Stimulated activated CD8-positive, alpha-beta memory T cell treated with anti-CD3 and anti-CD28 coated beads, Interleukin-4, amount 100 ng/mL, for 48 hours (primary cell): ENCODE measurements at places on chromosomes 13 and 19.

DNA sequence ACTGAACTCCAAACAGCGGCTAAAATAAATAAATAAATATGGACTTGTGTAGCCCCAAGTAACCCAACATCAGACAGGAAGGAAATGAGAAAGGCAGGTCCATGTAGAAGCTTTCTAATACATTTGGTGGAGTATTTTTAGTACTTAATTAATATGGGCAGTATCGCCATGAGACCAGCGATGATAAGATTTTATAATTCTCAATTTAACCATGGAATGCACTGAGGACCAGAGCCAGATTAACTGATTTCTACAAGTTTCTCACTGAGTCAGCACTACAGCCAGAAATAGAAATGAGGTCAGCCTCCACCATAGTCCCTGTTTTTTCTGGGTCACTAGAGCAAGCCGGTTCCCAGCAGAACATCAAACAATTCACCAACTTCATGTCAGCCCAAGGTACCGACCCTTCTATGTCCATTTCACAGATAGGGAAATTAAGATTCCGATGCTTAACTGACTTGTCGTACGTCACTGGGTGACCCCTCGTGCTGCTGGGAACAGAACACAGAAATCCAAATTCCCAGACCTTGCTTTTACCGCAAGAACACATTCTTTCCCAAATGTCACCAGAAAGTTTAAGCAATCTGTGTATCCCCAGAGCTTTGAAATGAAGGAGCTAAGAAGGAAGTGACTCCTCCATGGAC, 90.4 kb downstream of the COL4A1 start:
- DNase-seq, result no peak

DNA sequence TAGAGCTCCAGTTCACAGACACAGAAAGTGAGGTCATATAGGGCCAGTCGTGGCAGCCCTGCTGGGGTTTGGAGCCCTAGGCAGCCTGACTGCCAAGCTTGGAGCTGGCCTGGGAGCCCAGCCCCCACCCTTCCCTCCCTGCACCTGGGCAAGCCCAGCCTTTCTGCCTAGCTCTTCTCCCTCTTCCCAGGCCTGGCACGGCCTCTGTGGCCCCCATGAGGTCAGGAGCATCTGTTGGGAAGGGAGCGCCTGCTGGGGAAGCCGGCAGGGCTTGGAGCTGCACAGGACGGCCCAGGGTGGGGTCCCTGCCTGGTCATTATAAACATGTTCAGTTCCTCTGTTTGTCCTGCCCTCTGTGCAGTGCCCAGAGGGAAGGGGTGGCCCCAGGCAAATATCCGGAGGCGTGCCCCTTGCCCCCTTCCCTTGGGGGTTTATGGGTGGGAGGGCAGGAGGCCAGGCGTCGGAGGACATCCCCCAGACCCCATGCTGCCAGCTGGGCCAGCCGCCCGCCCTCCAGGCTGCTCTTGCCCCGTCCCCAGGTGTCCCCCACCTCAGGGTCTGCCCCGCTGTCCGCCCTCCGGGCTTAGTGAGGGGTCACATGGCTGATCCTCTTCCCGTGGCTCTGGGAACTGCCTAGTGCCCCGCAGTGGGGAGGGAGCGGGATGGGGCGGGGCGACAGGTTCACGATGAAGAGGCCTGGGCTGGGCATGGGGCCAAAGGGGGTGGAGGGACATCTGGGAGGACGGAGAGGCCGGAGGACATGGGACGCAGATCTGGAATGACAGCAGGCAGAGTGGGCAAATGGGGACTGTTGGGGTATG, 30.0 kb upstream of the NCCRP1 start:
- DNase-seq, result no peak

DNA sequence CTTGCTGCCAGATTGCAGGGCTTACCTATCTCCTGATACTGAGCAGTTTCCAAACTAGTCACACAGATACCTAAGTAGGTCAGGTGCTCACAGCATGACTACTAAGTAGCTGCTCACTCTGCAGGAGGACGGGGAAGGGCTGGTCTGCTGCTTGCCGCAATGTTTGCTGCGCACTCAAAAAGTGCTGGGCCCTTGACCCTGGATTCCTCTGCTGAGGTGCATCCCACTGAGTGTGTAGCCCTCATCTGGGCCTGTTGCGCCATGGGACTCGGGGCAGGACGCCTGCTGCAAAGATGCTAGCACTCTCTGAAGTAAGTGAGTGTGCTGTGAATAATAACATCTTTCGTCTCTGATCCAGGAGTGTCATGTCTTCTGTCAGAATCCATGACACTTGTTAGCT, 59.2 kb upstream of the MEDAG start:
- DNase-seq, result no peak

DNA sequence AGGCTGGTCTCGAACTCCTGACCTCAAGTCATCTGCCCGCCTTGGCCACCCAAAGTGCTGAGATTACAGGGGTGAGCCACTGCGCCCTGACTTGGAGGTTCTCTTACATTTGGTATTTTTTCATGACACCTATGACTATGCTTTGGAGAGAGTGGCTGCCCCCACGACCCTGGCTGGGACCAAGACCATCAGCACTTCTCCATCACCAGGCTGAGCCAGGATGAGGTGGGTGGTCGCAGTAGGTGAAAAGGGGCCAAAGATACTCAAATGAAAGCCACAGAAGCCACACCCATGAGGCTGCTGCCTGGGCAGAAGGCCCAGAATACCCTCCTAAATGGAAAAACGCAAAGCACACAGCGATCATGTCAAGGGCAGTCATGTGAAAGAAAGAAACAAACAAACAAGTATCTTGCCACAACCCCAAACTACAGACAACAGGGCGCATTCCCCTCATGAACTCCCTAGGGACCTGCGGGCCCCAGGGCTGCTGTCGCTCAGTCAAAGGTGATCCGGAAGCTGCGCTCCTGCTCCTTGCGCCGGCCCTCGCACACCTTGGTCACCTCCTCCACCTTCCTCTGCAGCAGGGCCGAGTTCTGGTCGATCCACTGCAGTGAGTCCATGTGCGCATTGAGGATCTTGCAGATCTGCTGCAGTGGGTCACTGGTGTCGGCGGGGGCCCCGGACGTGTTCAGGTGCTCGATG, 11.2 kb upstream of the IL4I1 start:
- no peak for DNase-seq

- no peak for DNase-seq
Observed at GRCh38 chr13:20241593-20241992, 9.5 kb upstream of the GJB6 start.

GRCh38 chr13:27476943-27477703, 26.8 kb upstream of the MTIF3 start:
- no peak for DNase-seq

- no peak for DNase-seq
Observed at GRCh38 chr19:41957161-41957837, 1.8 kb downstream of the RABAC1 start.

- DNase-seq, result no peak
Observed at GRCh38 chr19:34504809-34505291, 23.3 kb downstream of the WTIP start.

DNA sequence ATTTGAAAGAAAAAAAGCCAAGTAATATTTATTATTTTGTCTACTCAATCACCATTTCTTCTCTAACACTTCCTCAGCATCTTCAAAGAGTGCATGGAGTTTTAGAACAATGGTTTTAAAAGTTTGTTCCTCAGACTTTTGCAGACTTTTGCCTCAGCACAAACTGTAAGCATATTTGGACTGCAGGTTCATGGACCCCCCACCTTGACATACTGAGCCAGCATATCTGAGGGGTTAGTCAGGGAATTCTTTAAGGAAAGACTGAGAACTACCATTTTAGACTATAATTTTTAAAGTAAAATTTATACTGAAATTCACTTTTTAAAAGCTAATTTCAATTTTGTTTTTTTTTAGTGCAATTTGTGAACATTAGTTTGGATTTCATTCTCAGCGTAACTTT, 1676.8 kb upstream of the PCDH20 start:
- DNase-seq, result no peak

DNA sequence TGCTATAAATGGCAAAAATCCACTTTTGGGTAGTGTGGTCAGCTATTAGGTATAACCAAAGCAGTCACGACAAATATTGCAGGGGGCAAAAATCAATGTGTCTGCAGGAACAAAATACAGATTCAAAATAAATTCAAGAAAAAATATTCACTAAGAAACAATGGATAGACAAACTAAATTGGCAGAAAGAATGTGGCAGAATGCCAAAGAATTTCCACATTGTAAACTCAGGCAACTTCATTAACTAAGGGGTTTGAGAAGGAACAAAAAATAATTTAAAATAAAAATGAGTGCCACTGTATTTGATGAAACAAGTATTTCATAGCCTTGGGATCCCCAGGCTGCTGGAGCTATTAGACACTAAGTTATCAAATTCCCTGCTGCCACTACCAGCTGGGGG, 193.1 kb downstream of the VWA8 start:
- DNase-seq, result no peak

- DNase-seq, result no peak
Observed at GRCh38 chr19:39438270-39438934, 2.7 kb upstream of the RPS16 start.

- no peak for DNase-seq
Observed at GRCh38 chr13:86409466-86410241, 610.4 kb upstream of the SLITRK6 start.

- no peak for DNase-seq
Observed at GRCh38 chr13:64928696-64929499, 2301.2 kb downstream of the PCDH9 start.

DNA sequence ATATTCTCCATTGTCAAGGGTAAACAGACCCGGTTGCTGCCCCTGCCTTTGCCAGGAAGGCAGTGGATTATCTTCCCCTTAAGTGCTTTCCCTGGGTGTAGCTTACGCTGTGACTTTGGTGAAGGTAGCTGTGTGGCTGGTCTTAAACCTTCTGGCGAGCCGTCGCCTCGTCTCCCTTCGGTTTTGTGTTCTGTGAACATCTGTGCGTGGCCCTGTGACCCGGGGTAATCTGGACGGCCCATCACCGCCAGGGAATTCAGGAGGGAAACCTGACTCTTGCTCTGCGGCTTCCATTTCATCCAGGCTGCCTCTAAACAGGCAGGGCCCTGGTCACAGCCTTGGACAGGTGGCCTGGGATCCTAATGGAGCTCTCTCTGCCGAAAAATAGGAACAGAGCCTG, 78.7 kb downstream of the SHISA2 start:
- DNase-seq, result no peak

GRCh38 chr19:51422053-51422448, 4.6 kb upstream of the SIGLEC10 start:
- peak; percentile 99 for DNase-seq

DNA sequence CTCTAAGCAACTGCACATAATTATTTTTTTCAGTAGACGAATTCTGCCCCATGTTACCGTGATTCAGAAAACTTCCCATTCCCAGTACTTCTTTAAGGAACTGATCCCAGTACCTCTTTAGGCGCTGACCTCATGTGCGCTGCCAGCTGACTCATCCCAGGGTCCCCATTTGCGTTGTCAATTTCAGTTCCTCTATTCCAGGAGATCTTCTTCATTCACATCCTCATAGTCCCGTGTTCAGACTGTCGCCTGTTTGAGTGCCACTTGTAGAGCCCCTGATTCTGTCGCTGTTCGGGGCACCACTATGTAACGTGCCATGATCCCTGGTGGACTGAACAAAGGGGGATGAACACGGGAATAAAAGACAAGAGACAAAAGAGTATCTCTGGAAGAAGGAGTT, 16.4 kb downstream of the FPR3 start:
- DNase-seq, result no peak

DNA sequence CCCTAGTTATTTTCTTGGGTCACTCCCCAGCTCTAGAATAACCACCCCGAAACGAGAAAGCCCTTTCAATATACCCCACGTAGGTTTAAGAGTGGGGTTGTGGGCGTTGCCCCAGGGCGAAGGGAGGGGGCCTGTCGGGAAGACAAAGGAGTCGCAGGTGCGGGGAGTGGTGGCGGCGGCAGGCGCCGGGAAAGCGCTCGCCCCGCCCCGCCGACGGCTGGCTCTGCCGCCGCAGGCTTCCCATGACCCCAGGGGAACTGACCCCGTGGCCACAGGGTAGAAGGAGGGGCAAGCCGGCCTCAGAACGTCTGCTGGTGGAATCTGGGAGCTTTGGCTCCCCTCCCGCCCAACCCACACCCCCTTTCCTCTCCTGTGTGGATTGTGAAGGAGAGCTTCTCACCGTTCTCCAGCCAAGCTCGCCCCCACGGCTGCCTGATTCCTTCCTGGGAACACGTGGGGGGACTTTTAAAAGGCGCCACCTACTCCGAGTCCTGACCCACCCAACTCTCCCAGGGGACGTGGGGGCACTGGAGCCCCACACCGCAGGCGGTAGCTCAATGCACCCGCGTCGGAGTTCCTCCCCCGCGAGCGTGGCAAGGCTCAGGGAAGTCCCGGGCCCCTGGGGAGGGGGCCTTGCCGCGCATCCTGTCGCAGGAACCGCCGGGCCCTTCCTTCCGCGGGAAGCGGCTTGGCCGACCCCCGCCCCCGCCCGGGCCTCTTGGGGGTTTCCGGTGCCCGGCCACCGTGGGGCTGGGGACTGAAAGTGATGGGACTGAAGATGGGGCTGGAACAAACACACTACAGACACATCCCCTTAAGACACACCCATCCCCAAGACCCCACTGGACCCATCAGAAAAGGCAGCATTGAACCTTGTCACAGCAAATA, 5.5 kb downstream of the IER2 start:
- DNase-seq, result peak; percentile 81

DNA sequence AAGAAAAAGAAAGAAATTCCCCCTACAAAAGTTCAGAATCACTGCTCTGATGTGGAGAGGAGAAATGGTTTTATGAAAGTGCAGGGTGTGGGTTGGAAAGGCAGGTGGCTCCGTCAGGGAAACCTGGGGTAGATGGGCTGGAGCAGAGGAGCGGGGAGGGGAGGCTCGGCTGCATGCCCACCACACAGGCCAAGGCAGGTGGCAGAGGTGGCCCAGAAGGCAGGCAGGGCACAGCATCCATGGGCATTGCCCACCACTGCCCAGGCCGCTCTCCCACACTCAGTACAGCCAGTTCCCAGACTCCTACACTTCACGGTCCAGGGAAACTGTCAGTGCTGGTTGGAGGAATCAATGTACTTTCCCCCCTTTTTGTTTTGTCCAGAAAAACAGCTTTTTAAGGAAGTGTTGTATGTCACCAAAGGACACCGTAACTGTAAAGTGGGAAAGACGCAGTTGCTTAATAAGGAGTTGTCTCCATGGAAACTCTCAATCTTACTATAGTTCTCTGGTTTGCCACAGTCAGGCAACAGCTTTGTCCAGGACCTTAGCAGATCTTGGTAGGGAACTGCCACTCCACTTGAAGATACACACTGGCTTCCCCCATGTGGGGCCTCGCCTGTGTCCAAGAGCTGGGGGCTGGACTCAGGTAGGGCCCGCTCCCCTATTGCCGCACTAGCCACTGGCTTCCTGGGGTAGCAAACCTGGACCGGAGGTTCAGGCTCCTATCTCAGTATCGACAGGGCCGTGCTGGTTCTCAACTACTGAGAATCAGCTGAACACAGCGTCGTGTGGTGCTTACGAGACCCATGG, 82.9 kb downstream of the RAB20 start:
- DNase-seq, result no peak
